ENCODE measurements at places on chromosomes 13 and 19.

DNA sequence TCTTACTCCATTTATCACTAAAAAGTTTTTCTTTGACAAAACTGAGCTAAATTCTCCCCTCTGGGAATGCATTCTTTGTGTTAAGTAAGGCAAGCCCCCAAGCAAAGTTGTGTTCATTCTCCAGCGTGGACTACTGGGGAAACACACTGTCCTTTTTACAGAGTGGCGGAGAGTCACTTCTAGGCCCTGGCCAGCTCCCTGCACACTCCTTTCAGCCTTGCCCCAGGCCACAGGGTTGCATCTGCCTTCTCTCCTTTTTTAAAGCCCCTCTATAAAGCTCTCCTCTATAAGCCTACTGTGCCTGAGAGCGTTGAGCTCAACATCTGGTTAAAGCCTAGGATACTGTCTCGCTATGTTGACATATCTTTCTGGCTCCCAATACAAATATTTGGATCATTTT is 803.4 kb downstream of the PCDH17 start:
- no peak for DNase-seq

GRCh38 chr19:18672044-18672451 is 11.4 kb upstream of the CRTC1 start:
- no peak for DNase-seq

DNA sequence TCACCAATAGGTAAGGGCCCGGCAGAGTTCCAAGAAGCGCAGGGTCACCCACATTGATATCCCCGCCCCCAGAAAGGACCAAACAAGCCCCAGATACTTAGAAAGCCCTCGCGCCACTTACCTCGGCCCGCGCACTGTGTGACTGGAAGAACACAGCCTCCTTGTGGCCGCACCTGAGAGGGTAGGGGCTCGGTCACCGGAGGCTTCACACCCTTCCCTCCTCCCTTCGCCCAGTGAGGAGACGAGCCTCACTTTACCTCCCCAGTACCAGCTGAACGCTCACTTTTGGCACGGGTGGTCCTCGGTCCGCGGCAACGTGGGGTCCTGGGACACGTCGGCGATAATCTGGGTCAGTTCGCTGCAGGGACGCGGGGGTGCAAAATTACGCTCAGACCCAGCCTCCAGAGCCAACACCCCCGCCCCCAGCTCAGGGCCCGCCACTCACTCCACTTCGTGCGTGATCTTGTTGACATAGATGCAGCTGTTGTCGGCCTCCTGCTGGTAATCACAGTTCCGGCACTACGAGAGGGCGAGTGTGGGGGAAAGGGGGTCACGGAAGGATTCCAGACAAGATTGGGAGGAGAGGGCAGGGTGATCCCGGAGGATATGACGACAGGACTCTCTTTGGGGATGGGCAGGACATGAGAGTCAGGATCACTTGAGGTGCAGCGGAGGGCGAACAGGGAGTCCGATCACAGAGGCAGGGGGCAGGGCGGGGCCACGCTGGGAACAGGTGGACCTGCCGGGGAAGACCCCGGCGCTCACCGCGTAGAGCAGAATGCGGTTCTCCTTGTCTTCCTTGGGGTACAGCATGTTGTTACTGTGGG is 568 bp downstream of the POLR2I start:
- DNase-seq, result no peak

GRCh38 chr19:37931881-37932655 is 25.1 kb downstream of the SIPA1L3 start:
- no peak for DNase-seq

- no peak for DNase-seq
Measured at GRCh38 chr19:29320086-29320485, 107.1 kb upstream of the UQCRFS1 start.

DNA sequence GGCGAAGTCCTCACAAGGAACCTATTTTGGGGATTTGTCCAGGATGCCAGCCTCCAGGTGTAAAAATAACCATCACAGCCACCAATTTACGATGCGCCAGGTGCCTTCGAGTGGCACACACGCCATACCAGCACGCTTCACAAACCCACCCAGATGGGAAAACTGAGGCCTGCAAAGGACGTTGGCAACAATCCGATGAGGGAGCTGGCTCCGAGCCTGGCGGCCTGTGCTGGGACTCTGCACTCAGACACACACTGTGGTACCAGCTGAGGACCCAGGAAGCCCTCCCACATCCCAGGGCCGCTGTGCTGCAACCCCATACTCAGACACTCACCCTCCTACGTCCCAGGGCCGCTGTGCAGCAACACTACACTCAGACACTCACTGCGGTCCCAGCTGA is 65.0 kb upstream of the C13orf46 start:
- DNase-seq, result no peak

GRCh38 chr13:50701469-50701868 is 142.0 kb downstream of the DLEU7 start:
- no peak for DNase-seq

DNA sequence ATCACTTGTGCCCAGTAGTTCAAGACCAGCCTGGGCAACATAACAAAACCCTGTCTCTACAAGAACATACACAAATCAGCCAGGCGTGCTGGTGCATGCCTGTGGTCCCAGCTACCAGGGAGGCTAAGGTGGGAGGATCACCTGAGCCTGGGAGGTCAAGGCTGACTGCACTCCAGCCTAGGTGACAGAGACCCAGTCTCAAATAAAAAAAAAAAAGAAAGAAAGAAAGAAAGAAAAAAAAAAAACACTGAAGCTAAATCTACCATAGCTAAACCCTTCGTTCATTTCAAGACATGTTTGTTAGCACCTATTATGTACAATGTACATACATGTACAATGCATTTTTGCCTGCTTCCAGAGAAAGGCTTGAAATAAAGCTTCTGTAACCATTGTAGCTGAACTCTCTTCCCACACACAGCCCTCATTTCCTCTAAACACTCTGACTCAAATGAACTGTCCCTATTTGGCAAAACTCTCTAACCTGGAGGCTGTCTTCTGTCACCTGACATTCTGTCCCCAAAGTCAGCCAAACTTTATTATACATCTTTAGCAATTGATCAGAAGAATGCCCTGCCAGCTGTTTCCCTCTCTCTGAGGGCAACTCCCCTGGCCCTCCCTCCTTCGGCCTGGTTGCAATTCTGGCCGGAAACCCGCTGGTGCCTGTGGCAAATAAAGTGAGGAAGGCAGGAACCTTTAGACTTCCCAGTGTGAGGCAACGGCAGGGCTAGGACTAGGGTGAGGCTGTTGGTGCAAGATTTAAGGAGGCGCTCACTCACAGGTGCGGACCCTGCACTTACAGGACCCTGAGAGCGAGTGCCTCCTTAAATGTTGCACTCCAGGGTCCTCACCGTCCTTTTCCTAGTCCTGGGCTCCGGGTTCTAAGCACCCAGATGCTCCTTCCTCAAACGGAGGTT is 1.8 kb downstream of the ETHE1 start:
- DNase-seq, result no peak

DNA sequence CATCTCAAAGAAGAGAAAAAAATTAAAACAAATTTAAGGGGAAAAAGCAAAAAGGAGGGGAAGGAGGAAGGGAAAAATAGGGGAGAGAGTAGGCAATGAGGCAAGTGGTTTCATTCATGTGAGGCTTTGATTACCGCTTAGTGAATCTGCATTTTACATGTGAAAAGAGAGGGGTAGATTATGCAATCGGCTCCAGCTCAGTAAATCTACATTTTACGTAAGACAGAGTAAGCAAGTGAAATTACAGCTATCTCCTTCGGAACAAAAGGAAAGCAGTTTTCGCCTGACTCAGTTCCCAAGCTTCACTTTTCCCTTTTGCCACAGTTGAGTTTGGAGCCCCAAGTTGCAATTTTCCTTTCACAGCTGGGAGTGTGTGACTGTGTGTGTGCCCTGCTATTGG is 16.0 kb upstream of the OLFM2 start:
- no peak for DNase-seq

All from Jurkat, Clone E6-1 (cell line).